ENCODE measurements at places on chromosomes 16 and 17.

DNA sequence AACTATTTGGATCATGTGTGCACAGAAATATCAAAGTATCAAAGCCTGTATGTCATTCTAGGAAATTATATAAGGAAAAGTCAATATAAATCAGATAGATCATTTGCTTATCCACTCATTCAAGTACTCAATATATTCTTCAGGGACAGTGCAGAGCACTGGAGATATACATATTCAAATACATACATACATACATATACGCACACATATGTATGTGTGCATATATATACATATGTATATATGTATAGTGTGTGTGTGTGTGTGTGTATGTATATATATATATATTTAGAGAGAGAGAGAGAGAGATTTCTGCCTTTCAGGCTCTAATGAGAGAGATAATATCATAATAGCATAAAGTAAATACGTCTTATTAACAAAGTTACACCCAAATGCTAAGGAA is 169.2 kb downstream of the PMP22 start:
- no peak for DNase-seq

DNA sequence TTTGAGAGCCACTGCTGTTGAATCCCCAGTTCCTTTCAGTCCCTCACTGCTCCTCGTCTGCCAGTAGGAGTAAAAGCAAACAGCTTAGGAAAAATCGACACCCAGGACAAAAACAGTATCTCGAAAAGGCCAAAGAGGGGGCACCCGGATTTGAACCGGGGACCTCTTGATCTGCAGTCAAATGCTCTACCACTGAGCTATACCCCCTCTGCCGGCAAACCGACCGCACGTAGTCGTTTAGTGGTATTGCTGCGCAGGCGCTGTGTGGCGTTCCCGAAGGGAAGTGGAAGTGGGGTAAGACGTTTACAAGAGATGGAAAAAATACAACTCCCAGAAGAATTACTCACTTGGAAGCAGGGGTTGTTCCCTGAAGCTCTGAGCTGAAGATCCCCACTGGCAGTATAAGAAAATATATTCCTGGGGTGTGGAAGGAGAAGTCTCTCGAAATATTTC is 2.2 kb upstream of the PLXDC1 start:
- DNase-seq, result peak; percentile 89

DNA sequence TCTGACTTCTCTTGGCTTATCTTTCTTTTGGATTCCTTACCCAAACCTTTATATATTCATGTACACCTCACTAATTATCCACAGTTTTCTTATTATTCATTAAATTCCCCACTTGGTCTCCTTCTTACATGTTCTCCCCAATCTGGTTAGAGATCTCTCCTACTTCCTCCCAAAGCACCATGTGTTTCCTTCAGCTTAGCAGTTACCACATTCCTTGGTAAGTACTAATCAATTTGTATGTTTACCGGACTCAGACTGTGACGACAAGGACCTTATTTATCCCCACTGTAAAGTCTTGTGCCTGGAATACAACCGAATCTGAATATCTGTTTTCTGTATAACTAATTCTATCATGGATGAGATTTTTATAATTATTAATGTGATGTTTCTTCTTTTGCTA is 389.5 kb downstream of the KCNJ2 start:
- DNase-seq, result no peak

DNA sequence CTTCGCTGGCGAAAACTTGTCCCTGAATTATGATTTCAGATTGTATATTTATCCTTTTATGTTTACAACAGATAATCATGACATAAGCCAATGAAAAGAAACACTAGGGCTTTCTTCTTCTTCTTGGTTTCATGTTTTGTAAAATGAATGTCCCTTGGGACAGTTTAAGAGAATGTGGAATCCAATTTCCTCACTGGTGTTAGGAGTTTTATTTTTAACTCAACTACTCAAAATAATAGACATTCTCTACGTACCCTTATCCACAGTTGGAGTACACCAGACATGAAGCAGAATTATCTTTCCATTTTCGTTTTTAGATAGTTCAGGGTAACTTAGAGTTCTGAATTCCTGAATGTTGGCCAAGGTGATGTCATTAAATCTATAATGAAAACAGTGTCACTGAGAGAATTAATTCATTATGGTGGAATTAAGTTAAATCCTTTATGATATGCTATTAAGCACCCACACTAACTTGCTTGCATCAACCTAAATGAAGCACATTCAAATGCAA is 43.4 kb downstream of the IRX6 start:
- peak; percentile 82 for DNase-seq

- no peak for DNase-seq
These were observed 18.7 kb downstream of the RHOT1 start for GRCh38 chr17:32161029-32161428.

- DNase-seq, result no peak
These were observed 6.9 kb downstream of the ADCY9 start for GRCh38 chr16:4109250-4109736.

DNA sequence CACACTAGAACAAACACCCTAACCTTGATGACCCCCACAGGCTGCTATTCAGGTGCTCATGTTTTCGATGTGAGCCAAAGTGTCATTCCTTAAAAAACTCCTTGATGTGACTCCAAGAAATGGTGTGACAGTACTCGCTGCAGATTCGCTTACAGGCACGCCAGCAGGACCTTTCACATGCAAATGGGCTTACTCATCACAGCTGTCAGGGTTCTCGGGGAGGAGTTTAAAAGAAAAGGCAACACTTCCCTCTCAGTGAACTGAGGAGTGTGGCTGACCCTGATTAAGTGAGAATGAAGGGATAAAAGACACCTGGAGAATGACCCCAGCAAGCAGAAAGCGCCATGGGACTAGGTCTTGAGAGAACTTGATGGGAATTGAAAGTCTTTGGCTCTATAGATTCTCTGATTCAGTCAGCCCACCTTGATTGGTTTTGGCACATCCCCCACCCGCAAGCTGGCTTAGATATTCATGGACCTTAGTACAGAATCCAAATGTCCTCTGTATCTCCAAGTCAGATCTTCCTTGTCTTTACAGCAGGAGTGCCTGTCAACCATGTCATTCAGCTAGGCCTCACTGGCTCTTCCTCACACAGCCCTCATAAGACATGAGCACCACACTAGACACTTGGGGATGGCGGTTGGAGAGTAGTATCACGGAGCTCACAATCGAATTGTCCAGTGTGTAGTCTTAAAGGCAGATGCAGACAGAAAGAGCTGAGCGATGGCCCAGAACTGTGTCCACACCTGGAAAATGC is 82.6 kb downstream of the HIC1 start:
- DNase-seq, result peak; percentile 85

GRCh38 chr17:17871913-17872312 is 35.1 kb upstream of the SREBF1 start:
- no peak for DNase-seq

DNA sequence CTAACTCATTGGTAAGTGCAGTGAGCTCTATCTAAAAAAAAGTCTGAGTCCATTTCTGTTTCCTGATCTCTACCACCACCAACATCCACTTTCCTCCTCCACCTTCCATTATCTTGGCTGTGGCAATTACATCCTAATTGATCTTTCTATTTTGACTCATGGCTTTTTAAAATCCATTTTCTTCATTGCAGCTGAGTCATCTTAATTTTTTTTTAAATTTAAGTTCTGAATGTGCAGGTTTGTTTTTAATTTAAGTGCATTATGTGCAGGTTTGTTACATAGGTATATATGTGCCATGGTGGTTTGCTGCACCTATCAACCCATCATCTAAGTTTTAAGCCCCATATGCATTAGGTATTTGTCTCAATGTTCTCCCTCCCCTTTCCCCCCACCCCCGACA is 390.7 kb downstream of the XYLT1 start:
- no peak for DNase-seq

DNA sequence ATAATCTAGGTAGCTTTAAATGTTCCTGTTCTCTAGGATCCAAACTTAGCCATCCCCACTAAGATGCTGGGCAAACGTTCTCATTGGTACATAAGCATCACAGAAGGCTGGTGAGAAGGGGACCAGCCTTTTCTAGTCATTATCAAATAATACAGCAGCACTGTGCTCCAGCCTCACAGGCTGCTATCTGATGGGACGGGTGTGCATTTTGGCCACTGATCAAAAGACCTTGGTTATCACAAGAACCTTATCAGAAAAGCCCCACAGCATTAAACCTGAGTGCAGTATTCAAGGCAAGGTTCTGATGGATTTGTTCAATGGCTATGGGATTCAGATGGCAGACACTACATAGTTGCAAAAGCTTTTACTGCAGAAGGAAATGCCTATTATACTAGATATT is 19.1 kb upstream of the KPNB1 start:
- no peak for DNase-seq

GRCh38 chr16:86958423-86958822 is 358.8 kb downstream of the C16orf95 start:
- DNase-seq, result no peak

DNA sequence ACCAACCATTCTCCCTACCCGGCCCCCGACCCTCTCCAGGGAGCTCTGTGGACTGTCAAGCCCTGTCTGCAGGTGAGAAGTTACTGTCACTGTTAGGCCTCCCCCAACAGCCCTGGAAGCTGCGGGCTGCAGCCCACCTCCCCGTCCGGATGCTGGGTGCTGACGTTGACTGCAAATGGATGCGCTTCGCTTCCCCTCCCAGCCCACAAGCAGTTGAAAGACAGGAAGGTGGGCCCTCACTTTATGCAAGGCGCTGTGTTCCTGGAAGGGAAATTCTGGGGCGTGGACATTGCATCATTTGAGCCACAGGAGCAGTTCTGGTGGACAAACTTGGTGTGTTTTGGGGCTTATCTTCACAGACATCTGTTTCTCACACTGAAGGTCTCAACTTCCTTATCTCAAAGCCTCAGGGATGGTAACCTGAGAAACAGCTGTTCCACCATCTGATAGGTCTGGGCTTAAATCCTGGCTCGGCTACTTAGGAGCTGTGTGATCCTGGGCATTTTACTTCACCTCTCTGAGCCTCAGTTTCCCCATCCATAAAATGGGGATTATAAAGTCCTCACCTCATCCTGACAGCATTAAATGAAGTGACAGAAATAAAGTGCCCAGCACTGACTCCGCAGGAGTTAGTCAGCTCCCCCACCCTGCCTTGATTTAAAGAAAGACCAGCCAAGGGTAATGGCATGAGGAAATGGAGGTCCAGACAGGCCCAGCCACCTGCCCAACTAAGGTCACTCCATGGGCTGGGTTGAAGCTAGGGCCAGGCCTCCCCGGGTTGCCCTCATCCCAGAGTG is 4.6 kb upstream of the DRC7 start:
- DNase-seq, result no peak

DNA sequence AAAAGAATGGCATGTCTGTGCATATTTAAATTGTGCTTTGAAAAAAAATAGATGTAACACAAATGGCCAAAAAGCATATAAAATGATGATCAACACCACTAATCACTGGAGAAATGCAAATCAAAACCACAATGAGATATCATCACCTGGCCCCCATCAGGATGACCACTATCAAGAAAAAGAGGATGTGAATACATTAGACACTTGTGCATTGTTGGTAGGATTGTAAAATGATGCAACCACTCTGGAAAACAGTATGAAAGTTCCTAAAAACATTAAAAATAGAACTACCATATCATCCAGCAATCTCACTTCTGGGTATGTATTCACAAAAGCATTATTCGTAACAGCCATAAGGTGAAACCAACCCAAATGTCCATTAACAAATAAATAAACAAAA is 91.5 kb downstream of the SPAG9 start:
- no peak for DNase-seq

DNA sequence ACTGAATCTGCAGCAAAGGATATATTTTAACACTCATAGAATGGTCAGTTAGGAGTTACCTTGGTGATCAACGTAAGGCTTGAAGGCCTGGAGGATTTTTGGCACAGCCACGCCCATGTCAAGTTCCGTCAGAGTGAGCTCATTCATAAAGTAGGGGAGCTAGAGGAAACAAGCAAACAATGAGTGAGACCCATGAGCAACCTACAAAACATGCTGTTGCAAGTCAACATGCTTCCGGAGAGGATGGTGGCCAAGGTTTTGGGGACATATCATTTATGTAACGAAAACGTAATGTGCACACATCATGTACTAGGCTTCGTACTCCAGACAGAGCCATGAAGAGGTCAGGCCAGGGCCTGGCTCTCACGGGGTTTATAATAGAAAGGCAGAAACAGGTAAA is 41.1 kb upstream of the ERN1 start:
- DNase-seq, result no peak

GRCh38 chr16:74984194-74984528 is 762 bp downstream of the WDR59 start:
- no peak for DNase-seq

Measured in fibroblast of skin of right quadriceps (primary cell).